ENCODE measurements at places on chromosomes 1 and 21. TPM values are rescaled to one million over a fixed set of nuclear protein-coding genes. Genes with fewer than 3 reads are reported as not detected.

Gene CRYBG2
- total RNA-seq = 5.6 TPM

Gene SPRR5
- 0.32 TPM for total RNA-seq

Gene VN1R5
- not detected for total RNA-seq

Gene NTRK1
- not detected for total RNA-seq

Gene CNKSR1
- 19.1 TPM for total RNA-seq

Gene OR2T11
- total RNA-seq = not detected

Gene RNASEL
- total RNA-seq = 3.2 TPM

Gene RNU1-4
- total RNA-seq = 4,441 TPM

Gene AMPD1
- not detected for total RNA-seq

Gene LRRC71
- not detected for total RNA-seq

Gene DNAJC28
- 1.2 TPM for total RNA-seq
